ENCODE measurements at places on chromosomes 16 and 17.

DNA sequence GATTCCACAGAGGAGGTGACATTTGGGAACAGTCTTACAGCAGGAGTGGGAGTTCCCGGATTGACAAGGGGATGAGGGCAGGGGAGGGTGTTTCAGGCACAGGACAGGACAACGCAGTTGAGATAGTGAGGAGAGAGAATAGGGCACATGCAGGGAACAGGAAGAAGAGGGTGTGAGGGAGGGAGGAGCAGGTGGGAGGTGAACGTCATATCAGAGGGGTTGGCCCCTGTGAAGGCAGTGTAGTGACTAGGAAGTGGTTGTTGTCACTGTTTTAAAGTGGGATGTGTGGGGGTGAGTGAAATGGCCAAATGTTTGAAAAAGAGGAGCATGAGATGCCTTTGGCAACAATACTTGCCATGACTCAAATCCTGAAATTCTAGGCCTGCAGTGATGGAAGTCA lies 12.2 kb downstream of the PRKCB start:
- DNase-seq, result peak; percentile 57

GRCh38 chr17:35056013-35056412 lies 7.5 kb downstream of the RFFL start:
- DNase-seq, result no peak

DNA sequence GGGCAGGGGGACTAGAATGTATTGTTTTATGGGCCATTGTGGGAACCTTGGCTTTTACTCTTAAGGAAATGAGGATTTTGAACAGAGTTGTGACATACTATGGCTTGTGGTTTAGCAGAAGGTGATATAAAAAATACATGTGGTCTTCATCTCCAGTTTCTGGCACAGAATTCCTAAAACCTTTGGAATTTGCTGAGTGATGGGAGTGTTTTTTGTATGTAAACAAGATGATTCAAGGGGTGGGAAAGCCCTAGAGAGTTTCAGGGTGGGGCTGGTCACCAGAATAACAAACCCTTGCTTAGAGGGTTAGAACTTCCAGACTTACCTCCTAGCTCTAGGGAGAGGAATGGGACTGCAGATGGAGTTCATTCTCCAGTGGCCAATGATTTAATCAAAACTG lies 316.1 kb downstream of the PHKB start:
- no peak for DNase-seq

DNA sequence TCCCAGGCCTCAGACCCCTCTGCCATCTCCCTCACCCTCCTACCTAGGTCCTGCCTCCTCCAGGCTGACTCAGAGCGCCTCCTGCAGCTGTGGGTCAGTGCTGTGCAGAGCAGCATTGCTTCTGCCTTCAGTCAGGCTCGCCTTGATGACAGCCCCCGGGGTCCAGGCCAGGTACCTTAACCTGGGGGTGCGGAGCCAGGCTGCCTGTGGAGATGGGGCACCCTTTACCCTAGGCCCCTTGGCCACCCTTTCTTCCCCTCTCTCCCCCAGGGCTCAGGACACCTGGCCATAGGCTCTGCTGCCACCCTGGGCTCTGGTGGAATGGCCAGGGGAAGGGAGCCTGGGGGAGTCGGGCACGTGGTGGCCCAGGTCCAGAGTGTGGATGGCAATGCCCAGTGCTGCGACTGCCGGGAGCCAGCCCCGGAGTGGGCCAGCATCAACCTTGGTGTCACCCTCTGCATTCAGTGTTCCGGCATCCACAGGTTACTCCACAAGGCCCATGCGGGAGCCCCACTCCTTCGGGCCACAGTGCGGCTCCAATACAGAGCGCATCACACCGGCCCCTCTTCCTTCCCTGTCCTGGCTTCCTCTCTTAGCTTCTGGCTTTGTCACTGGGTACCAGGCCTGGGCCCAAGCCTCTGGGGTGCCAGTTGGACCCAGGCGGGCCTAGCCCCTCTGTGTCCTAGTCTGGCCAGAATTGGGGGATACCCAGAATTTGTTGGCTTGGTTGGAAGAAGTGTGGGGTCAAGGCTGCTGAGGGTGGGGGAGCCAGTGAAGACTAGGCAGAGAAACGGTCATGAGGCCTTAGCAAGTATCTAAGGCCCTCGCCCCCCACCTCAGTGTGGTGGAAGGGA lies 5.0 kb upstream of the KCTD11 start:
- DNase-seq, result no peak

- DNase-seq, result peak; percentile 33
Observed at GRCh38 chr16:47565454-47565853, 104.3 kb downstream of the PHKB start.

- no peak for DNase-seq
Observed at GRCh38 chr16:82857693-82858365, 231.1 kb downstream of the CDH13 start.

GRCh38 chr16:5665834-5666233 lies 568.2 kb upstream of the EEF2KMT start:
- no peak for DNase-seq

DNA sequence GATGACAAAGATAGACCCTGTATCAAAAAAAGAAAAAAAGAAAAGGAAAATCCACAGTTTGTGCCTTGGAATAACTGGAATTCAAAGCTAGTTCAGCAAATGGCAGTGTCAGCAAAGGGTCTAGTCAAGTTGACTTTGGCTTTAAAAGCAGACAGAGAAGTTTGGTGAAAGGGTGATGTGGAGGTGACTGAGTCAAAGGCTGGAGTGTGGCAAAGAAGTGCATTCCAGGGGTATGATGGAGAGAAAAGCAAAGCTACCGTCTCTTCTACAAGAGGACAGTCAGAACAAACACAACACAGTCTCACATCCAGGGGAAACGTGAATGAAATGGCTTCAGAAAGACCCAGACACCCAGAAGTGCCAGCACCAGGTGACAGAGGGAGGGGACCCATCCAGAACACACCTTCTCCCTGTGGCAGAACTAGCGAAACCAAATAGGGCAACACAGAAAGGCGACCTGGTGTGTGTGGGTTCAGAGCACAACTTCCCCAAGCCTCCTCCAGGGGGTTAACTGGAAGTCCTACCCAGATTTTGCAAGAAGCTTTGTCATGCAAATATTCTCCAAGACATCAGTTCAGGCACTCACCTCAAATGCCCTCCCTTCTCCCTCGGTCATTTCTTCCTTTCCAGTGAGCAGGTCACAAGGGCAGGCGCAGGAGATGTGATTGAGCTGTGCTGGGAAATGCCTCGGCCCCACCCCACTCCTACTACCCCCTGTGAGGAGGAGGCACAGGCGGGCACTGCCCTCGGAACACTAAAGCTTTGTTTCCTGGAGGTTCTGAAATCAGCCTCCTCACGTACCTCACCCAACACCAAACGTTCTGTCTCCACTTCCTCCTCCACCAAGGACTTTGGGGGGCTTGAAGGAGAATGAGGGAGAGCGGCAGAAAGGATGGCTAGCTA lies 481.9 kb downstream of the SOX9 start:
- peak; percentile 32 for DNase-seq

DNA sequence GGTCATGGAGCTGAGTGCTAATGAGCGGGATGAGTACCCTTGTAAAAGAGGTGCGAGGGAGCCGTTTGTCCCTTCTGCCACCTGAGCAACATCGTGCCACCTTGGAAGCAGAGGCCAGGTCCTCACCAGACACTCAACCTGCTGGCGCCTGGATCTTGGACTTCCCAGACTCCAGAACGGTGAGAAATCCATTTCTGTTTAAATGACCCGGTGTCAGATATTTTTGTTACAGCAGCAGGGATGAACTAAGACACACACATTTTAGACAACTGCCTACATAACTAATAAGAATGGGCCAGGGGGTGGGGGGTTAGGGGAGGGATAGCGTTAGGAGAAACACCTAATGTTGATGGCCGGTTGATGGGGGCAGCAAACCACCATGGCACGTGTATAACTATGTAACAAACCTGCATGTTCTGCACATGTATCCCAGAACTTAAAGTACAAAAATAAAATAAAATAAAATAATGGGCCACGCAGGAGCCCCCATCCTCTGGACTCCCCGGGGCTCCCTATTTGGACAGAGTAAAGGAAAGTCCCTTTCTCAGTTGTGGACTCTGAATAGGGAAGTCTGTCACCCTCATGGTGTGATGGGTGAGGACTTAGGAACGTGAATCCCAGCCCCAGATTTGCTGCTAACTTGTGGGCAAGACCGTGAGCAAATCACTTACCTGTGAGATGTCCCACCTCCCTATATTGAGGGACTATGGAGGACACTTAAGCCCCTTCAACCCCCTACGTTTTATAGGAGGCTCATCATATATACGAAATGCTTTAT lies 60.6 kb upstream of the DNAH17 start:
- no peak for DNase-seq

- DNase-seq, result peak; percentile 34
Observed at GRCh38 chr17:48597778-48598631, 4.4 kb upstream of the HOXB5 start.

GRCh38 chr17:80880648-80880985 lies 111.0 kb upstream of the CHMP6 start:
- no peak for DNase-seq

DNA sequence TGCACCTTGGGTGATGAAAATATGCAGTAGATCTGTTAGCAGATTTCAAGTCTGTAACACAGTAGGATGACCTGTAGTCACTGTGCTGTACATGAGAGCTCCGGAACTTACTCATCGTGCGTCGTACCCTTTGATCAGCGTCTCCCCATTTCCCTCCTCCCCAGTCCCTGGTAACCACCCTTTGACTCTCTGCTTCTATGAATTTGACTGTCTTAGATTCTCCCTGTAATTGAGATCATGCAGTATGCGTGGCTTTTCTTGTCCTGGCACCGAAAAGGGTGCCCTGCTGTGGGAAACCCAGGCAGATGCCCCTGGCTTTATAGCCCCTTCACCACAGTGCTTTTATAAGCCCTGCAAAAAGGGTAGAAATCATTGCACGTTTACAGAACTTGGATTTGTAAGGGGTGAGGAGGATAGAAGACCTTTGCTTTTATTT lies 20.5 kb downstream of the CLEC16A start:
- DNase-seq, result peak; percentile 93

GRCh38 chr16:84065536-84066132 lies 23.0 kb upstream of the SLC38A8 start:
- DNase-seq, result peak; percentile 32

DNA sequence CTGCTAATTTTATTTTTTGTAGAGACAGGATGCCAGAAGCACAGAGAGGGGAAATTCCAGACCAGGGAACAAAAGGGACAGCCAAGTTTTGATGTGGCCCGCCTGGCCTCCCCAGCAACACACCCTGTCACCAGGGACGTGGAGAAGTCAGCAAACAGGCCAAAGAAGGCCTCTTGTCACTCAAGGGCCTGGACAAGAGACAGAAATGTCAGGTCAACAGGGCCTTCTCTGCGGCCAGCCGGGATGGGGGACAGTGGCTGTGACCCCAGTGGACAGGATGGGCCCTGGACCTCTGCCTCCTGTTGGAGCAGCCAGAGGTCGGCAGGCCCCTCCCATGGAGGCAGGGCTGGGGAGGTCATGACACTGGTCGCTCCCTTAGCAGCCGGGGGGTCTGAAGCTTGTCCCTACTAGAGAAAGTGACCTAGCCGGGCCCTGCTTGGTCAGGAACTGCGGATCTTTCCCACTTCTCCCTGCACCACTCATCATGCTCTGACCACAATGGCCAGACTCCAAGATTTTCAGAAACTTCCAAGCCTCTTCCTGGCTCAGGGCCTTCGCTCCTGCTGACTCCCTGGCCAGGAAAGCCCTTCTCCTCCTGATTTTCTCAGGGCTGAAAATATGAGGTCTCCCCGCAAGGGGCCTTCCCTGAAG lies 9.2 kb upstream of the TVP23A start:
- no peak for DNase-seq

DNA sequence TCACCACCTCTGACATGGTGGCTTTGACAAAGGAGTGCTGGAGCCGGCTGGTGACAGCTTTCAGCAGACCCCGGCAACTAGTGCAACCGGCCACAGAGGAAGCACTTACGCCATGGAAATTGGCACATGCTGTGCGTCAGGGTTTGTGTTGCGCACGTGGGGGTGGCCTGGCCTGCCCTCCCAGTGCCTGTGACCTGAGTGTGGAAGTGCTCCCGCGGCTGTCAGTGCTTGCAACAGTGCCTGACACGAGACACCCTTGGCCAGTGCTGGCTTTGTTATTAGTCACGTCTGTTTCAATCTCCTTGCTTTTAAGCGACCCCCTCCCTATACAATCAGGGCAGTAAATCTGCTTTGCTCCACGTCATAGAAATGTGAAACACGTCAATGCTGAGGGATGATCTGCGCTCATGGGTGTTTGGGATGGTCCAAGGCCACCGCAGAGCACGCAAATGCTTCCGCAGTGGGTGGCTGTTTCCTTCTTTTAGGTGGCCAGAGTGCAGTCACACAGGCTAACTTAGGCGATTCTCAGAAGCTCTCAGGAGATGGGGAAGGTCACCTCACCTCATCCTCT lies 64.3 kb downstream of the PGS1 start:
- no peak for DNase-seq

GRCh38 chr17:30292286-30292858 lies 628 bp upstream of the BLMH start:
- DNase-seq, result peak; percentile 51

GRCh38 chr16:57894390-57895080 lies 76.4 kb downstream of the CNGB1 start:
- DNase-seq, result no peak

DNA sequence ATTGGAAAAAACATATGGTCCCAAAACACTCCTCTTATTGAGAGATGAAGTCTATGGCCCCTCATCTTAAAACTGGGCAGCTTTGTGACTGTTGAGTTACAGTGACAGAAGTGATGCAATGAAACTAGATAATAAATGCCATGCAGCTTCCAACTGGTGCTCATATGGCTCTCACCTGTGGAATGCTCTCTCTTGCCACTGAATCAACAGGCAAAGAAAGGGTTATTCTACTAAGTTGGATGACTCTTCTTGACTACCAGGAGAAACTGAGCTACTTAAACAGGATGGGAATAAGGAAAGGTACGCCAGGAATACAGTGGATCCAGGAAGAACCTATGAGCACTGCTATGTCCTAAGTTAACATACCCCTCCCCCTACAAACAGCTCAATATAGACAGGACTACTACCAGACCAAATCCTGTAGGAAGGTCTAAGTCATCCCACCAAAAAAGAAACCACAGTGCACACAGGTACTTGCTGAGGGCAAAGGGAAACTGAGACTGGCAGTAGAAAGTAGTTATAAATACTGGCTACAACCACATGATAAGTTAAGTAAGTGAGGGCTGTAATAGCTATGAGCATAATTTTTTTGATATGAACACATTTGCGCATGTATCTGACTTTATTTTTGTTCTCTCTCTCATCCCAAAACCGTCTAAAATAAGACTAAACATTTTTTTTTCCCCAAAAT lies 398.5 kb downstream of the ZFHX3 start:
- DNase-seq, result peak; percentile 66
